ENCODE measurements at places on chromosomes 7 and 10.

DNA sequence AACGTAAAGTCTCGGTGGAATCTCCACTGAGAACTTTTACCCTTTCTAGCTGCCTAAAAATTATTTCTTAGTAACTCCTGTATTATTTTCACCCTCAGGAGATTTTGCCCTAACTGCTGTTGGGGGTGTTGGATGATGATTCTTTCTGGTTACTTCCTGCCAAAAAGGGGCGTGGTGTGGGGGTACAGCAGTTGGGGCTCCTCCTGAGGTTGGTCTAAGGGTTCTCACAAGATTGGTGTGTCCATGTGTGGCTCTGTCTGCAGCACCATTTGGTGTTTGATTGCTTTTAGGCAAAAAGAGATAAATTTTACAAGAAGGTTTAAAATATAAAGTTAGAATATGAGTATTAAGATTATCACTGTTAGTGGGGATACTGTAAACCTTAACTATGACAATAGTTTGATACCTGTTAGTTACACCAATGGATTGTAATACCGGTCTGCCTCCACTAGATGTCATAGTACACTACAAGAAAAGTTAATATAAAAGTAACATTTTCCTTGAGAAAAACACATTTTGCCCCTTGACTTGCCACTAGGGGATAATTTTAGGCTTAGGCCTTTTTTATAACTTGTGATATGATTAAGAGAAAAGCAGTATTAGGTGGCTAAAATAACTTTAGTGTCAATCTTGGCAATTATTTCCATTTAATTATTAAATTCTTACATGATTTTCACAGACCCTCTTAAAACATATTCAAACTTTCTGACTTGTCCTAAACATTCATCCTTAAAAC is 928.7 kb downstream of the IPMK start:
- DNase-seq: peak; percentile 9

DNA sequence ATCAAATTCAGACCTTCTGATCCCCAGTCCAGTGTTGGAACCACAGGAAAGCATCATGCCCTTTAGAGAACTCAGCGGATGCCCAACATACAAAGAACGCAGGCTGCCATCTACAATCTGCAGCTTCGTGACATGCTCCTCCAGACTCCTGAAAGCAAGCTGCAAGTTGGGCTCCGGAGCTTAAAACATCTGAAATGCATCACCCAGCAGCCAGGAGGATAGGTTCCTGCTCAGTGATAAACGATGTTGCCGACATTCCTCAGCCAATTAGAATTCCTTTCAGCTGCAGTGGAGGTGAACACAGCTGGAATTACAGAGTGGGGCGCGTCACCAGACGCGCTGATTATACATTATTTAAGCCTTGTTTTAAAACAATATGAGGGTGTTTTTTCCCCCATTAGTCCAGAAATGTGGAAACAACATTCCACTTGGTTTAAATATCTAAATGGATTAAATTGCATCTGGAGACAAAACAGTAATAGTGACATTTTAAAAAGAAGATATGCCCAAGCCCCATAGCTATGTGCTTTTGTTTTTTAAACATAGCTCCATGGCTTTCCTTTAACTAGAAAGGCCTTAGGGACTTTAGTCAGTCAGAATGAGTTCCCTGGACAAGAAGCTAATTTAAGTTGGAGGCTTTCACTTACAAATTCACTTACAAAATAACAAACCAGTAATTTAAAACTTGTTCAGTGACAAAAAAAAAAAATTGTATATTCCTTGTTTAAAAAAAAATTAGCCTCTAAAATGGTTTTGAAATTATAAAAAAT is 6.3 kb downstream of the SMURF1 start:
- DNase-seq: no peak

- no peak for DNase-seq
Measured at GRCh38 chr10:86871563-86872183, 85.7 kb downstream of the MMRN2 start.

DNA sequence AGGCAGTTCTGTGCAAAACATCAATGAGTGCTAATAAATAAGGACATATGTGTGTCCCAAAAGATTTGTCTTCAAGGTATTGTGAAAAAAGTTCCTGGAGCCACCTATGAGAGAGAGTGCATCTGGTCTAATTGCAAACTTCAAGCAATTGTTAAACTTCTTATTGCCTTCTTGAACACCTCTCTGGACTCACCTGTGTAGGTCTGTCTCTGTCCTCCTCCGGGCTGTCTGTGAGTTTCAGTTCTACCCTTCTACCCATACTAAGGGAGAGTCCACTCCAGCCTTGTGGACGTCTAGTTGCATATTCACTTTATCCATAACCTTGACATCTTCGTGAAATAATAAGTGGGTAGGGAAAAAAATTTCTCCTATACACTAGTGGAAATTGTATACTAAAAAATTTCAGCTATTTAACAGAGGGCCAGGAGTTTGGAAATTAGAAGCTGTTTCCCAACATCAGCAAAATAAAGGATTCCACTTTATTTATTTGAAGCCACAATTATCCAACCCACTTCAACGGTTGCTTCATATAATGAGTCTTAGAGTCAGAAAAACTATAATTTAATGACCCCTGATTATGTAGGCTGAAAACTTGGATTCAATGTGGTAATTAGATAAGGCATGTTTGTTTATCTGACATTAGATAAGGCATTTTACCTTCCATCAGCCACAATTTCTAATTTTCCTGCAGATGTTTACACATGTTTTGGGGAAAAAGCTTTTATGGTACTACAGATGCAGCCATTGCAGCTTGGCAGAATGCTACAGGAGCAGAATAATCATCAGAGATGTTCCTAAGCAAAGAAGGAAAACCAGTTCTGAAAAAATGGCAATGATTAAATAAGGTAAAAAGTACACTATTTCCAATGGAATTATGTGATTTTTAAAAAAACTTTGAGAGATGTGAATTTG is 150.8 kb upstream of the FAM3C start:
- DNase-seq: no peak

DNA sequence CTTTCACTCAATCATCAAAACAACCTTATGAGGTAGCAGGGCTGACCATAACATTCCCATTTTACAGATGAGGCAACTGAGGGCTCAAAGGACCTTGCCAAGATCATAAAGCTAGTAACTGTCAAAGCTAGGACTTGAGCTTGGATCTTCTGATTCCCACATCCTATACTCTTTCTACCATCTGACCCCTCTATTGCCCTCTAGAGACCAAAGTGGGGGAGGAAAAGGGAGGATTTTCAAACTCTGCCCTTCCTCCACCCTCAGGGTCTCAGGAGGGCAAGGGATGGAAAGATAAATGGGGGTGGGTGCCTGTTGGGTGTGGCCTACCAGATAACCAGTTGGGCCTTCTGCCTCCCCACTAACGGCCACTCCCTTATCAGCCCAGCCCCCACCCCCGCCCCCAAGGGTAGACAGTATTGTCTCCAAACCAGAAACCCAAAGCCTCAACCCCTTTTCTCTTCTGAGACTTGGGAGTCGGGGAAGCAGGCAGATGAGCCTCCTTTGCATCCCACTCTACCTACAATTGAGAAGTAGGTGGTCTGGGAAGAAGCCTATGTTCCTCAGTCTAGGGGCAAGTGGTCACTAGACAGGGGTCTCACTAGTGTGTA is 7.9 kb downstream of the LDB1 start:
- no peak for DNase-seq

- no peak for DNase-seq
Measured at GRCh38 chr10:93070378-93071176, 3.1 kb upstream of the CYP26A1 start.

- no peak for DNase-seq
Measured at GRCh38 chr7:80588591-80588990, 49.9 kb upstream of the CD36 start.

GRCh38 chr10:63765126-63765525 is 243.9 kb downstream of the REEP3 start:
- DNase-seq: no peak

GRCh38 chr7:156014201-156014600 is 201.9 kb upstream of the SHH start:
- DNase-seq: no peak

- DNase-seq: no peak
Measured at GRCh38 chr7:7414791-7415603, 120.7 kb downstream of the COL28A1 start.

GRCh38 chr7:137820156-137820555 is 26.6 kb downstream of the DGKI start:
- no peak for DNase-seq

GRCh38 chr10:127535802-127536515 is 13.2 kb upstream of the NPS start:
- DNase-seq: no peak

DNA sequence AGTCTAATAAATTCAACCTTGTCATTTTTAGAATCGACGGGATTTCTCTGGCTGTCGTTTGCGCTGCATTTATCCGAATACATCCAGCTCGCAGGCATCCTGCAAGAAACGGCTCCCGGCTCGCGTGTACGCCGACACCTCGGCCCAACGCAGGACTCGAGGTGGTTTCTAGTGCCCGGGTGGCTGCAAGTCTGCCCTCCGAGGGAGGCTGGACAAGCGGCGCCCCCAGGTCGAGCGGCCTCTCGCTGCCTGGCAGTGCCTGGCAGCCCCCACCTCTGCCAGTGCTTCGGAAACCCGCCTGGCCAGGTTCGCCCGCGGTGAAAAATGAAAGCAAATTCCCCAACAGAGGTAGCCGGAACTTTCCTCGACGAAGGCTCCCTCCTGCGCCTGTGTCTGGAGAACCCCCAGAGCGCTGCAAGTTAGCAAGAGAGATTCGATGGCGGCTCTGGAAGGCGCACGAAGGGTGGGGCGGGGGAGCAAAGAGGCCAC is 5.7 kb upstream of the ZNF503 start:
- no peak for DNase-seq

DNA sequence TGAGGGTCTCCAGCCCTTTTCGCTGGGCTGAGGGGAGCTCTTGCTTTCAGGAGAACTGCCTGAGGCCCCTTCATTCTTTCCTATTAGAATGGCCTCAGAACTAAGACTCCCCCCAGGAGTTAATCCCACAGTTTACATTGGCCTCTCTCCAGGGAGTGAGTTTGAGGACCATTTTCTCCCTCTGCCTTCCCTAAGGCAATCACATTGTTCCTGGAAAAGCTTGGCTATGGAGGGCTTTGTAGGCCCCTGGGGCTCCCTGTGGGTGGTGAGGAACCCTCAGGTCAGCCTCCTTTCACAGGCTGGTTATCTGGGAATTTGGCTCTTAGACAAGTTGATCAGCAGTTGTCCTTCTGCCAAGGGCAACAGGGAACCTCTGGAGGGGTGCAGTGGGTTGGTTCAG is 343.7 kb downstream of the RPS24 start:
- no peak for DNase-seq

DNA sequence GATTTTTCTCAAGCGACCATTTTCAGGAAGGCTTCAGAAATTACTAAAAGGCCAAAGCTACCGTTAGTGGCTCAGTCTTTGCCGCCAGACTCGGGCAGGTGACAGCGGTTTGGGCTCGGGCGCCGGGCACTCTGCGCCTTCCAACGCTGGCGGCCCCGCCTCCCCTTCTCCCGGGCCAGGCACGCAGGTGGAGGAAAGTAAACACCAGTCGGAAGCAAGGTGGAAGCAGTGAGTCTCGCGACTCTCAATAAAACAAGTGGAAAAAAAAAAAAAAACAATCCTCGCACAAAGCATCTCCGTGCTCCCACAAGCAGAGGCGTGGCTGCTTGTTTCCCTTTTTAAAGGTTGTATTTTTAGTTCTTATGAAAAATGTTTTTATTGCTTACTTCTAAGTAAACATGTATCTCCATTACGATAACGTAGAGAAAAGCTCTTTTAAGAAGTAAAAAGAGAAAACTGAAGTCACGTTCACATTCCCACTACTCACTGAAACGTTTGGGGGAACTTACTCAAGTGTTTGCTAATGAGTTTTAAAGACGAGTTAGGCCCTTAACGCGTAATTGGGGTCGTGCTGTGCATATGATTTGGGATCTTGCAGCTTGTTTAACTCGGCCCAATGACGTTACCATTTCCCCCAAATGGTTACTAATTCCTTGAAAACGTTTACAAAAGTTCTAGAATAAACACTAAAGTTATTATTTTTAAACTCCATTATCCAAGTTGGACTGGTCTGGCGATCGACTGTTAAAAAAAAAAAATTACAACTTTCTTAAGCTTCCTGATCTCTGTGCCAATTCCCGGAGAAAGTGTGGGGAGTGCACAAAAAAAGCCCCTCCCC is 864 bp downstream of the CDCA7L start:
- no peak for DNase-seq

GRCh38 chr7:39461263-39461820 is 104.9 kb upstream of the YAE1 start:
- DNase-seq: no peak

DNA sequence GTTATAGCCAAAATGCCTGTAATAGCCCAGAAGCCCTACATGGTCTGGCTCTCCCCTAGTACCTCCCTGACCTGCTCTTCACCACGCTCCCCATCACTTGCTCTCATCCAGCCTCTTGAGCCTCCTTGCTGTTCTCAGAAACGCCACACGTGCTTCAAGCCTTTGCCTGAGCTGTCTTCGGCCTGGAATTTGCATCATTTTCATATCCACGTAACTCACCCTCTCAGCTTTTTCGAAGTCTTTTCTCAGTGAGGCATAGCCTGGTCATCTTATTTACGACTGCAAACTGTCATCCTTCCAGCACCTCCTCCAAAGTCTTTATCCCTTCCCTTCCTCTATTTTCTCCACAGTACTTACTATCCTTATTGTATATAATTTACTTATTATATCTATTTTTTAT is 151.0 kb upstream of the AHR start:
- no peak for DNase-seq
